ENCODE measurements at places on chromosomes 4 and X.

- DNase-seq: no peak
Observed at GRCh38 chr4:56434599-56435139, 746 bp downstream of the PPAT start.

DNA sequence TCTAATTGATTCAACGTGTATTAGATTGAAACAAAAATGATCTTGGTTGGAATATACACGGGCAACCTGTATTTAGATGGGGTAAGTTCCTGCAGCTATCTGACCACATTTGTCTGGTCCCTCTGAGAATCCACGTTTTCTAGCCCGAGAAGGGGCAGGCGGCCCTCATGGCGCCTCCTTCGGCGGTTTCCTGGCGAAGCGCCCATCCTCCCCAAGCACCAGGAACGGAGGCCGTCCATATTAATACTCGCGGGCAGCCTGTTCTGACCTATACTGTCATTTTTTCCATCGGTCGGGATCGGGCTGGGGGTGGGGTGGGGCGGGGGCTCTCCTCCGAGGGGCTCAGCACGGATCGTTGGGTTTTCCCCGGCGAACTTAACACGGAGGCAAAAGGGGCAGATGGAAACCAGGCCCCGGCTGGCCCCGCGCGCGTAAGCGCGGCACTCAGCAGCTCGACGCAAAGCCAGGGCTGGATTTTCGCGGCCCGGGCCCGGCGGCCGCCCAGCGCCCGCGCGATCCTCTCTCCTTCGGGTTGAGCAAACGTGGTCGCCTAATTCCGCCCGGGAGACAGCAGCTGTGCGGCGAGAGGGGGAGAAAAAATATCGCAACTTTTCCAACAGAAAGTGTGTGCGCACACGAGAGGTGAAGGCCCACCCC is 77.2 kb upstream of the BCOR start:
- no peak for DNase-seq

- DNase-seq: no peak
Observed at GRCh38 chrX:151723156-151723760, 7.4 kb downstream of the FATE1 start.

GRCh38 chr4:3293401-3294391 is 875 bp downstream of the RGS12 start:
- DNase-seq: no peak

DNA sequence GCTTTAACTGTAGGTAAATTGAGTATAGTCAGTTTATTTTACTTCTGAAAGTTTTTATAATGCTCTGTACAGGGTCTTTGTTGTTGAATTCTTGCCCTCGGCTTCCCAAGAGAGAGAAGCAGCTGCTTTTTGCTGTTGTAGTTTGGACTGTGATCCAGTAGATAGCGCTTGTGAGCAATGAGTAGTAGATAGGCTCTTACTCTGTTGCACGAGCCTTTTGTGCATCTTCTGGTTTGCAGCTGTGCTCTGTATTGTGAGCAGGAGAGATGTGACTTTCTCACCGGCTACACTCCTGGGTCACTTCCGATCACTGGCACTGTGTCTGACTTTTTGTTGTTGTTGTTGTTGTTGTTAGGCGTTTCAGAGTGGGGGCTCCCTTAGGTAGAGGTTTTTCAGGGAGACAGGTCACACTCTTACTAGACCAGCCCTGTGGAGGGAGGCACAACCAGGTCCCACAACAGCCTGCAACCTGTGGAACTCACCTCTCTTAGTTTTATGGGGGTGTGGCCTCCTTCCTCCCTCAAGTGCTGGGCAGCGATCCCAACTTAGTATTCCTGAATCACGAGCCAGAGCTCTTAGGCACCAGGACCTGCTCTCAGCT is 822.1 kb upstream of the GALNTL6 start:
- no peak for DNase-seq

DNA sequence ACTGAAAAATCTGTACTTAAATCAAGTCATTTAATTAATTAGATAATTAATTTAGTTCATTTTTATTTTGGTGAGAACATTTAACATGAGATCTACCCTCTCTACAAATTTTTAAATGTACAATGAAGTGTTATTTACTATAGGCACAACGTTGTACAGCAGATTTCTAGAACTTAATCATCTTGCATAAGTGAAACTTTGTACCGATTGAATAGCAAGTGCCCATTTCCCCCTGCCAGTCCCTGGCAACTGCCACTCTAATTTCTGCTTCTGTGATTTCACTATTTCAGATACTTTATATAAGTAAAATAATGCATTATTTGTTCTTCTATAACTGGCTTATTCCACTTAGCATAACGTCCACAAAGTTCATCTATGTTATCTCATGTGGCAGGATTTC is 50.1 kb upstream of the SYTL5 start:
- DNase-seq: no peak

DNA sequence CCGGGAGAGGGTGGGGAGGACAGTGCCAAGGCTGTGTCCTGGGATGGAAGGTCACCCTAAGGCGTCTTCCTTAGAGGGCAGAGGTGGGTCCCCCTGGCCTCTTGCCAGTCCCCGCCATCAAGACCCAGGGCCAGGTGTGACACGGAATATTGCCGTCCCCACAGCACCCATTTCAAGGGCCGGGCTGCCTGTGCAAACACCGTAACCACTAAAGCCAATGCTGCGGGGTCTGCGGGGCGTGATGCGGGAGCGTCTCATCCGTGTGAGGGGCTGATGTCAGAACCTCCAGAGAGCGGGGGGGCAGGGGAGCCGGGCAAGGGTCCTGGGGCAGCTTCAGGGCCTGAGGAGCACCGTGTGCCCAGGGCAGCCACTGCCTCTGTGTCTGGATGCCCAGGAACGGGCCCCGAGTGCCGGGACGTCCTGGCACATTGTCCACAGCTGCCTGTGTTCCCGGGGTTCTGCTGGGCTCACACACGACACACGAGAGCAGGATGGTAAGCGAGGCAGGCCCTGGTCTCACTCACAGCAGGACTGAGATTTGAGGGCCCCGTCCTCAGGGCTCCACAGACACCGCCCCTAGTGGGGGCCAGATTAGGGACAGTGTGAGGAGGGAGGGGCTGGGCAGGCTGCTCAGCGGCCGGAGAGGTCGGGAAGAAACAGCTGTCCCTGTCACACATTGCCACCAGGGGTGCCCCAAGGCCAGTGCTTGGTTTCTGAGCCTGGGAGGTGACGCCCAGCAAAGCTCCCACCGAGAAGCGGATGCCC is 29.2 kb downstream of the NKX1-1 start:
- DNase-seq: no peak

DNA sequence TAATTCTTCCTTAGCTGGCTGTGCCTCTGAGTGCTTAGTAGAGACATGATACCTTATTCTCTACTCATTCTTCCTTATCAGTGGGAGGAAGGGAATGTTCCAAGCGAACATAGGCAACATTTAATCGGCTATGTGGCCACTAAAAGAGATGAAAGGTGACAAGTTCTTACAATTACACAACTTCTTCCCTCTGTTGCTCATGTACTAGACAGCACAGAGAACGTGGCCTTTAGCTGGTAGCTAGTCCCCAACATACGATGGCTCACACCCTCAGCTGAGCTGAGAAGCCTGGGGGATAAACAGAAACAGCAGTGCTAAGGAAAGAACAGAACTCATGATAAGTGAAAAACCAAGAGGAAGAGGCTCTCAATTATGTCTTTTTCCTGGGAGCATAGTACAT is 52.2 kb downstream of the APOO start:
- no peak for DNase-seq

DNA sequence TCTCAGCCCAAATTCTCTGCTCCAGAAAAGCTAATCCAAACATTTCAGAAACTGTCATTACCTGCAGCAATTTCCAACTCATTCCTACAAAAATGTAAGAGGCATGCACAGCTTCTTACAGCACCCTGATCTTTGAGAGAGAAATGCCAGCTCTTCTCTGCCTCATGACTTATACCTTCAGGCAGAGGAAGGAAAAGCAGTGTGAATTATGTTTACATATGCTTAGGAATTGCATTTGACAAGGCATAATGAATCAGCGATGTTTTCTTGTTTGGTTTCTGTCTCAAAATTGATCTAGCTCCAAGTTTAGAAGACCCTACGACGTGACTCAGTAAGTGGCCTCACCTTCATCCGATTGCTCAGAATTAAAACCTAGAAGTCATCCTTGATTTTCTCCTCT is 21.8 kb upstream of the AGA start:
- no peak for DNase-seq

DNA sequence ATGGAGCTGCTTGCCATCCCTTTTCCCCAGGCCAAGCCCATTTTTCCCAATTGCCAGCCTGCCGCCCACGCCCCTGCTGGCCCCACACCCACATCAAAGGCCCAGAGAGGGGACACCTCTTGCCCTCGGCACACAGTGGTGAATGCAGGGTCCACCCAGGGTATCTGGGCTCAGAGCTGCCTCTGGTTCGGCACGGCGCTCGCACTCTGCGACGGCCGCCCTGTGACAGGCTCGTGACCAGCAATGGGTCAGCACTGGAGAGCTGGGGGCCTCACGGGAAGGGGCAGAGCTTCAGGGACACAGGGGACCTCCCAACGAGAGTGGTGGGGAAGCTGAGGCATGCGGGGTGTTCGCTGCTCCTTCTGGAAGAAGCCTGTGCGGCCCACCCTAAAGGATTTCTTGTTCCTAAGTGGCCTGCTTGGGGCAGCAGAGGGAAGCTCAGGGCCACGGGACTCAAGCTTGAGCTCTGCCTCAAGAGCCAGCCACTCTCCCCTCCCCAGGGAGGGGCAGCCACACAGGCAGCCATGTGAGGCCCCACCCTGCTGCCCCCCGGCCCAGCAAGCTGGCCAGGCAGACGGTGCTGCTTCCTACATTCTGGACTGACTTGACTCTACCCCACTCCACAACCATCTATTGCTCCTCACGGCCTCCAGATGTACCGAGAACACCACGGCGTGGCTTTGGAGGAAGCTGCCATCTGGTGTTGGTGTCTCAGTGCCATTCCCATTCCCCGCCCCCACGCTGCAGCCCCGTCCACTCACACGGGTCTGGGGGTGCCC is 73.7 kb downstream of the ABLIM2 start:
- DNase-seq: no peak

DNA sequence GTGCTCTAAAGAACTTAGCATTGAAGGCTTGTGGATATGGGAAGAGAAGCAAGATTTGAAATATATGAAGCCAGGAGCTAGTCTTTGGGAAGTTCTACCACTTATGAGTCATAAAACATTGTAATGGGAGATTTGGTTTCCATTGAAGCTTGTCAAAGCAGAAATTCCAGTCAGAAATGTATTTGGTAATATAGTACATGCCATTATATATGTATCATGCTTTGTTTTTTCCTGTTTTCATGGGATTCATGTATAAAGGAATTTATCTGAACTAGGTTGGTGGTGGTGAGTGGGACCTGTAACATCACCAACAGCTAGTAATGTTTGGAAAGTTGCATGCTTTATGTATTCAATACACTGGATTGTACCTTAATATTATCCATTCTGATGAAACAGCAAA is 14.6 kb upstream of the DCAF8L2 start:
- DNase-seq: no peak

DNA sequence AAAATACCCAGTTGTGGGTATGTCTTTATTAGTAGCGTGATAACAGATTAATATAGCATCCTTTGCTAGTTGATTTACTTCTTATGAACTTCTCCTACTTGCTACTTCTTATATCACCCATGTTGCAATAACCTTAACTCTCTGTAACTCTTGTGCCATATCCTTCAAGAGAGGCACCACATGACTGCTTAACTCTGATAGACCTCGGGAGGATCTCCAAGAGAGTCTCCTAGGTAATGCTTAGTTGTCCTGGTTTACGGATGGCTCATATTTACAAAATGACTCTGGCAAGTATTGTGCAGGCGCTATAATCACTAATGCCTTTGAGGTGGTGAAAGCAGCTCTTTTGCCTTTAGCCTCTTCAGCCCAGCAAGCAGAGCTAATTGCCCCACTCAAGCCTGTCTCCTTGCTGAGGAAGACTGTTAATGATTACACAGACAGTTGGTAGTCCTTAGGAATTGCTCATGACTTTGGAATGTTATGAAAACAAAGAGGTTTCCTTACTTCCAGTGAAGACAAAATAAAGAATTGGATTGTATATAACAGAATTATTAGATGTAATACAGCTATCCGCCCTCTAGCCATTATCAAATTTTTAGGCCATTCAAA is 1305.8 kb downstream of the PCDH7 start:
- DNase-seq: no peak

DNA sequence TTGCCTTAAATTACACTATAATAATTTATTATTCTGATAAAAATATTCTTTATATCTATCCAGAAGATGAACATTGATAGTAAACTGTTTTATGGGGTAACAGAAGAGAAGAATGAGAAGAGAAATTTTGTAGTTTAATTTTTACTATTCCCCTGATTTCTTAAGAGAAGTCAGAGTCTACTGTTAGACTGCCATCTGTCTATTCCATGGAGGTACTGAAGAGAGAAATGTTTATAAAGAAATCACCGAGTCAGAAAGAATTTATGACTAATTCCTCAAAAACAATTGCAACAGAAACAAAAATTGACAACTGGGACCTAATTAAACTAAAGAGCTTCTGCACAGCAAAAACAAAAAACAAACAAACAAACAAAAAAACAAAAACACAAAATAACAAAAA is 149.9 kb downstream of the FGF16 start:
- no peak for DNase-seq

GRCh38 chr4:15778289-15779241 is at the start of gene CD38:
TSS of gene CD38 (plus strand) at chr4:15778328. CDS start at chr4:15778415, 87 bp downstream.
- DNase-seq: peak; percentile 52

DNA sequence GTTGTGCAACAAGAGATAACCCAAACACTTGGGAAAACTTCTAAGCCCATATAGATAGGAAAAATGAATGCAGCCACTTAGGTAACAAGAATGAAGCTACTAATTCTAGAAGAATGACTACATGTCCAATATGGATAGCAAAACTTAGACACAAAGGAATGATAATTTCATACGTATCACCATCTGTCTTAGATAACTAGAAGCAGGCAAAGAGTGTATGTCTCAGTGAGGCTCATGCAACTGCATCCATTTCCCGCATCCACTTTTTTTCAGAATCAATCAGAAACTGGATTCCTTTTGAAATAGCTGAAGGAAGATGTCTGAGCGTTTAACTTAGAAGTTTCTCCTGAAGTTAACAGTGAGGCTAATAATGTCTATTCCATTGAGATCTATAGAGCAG is 408.7 kb upstream of the PITX2 start:
- DNase-seq: no peak

DNA sequence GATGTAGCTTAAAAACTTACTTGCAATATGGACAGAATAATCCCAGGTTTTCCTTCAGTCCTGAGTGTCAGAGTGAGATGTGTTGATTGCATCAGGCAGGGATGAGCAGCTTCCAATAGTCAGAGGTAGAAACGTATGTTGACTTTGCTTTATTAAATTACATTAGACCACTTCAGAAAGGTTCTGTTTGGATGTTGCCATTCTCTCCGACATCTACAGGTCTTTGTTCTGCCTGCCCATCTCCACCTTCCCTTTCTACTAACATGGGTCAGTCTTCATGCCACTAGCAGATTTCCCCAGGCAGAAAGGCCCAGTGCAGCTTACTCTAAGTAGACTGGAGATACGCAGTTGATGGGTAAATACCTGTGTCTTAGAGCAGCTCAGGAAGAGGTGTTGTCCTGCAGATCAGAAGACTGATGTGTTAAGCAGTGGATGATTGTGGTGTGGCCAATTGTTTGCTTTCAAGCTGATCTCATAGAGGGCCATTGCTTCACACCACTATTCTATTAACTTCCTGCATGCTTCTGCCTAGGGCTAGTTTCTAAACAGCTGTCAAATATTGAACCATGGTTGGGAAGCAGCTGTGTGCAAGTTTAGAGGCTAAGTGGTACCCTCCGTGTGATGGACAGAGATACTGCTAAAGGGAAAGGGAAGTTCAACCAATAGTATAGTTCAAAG is 1.8 kb downstream of the FRMPD4 start:
- no peak for DNase-seq
